GM20000 (cell line): ENCODE measurements at places on chromosomes 7 and 10.

DNA sequence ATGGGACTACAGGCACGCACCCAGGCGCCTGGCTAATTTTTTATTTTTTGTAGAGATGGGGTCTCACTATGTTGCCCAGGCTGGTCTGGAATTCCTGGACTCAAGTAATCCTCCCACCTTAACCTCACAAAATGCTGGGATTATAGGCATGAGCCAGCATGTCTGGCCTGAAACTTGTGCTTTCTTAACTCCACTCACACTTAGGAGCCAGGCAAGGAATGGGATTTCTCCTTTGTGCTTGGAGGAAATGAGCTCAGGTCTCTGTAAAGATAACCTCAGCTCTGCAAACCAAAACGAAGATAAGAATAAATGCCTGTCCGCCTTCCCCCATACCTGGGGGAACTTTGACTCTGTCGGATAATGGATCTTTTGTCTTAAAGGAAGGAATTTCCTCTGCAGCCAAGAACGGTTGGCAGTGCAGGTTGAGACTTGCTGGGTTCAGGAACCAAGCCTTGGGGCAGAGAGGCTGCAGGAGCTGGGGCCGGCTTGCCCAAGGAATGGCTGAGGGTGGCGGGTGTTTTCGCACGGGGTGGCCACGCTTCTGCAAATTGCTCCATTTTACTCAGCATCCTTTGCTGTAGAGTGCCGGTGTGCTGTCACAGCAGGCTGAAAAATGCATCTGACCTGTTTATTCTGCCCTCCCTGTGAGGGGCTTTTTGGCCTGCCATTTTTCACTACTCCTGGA is 174.2 kb downstream of the KIAA1217 start:
- DNase-seq, result peak; percentile 63

DNA sequence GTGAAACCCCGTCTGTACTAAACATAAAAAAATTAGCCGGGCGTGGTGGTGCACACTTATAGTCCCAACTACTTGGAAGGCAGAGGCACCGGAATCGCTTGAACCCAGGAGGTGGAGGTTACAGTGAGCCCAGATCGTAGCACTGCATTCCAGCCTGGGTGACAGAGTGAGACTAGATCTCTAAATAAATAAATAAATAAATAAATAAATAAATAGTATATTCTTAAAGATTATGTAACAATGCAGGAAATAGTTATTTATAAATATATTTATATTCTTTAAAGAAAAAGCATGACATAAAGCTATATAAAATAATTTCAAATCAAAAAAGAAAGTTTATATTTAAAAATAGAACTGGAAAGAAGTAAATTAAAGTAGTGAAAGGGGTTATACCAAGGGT is 76.4 kb downstream of the MBL2 start:
- DNase-seq, result no peak

DNA sequence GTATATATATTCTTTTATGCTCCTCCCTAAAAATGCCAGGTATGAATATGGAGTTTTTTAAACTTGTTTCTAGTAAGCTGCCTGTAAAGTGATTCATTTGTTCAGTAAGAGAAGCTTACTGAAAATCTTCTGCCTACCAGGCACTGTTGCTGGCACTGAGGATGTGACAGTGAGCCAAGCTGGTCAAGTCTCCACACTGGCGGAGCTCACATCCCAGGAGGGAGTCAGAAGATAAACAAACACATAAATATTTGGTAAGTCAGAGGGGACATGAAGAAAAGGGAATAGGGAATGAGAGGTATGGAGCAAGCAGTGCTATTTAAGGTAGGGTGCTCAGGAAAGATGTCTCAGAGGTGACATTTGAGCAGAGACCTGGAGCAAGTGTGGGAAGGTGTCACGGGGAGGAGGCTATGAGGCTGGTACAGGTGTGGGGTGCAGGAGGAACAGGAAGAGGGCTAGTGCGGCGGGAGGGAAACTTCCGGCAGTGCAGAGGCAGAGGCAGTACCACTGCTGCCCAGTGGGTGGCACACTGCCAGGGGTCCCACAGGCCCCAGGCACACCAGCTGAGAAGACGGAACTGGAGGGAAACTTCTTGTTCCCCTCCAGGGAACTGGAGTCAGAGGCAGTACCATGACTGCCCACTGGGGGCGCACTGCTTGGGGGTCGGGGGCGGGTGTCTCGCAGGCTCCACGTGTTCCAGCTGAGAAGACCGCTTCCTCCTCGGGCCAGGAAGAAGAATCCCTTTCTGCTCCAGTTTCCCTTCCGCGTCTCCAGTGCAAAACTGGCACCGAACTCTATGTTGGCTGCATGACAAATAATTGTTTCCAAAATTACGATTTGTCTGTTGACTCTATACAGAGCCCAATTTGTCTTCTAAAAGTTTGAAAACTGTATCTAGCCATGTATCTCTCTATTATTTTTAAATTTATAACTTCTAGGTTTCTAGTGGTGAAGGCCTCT is 161.0 kb downstream of the TEX36 start:
- DNase-seq, result peak; percentile 37

- no peak for DNase-seq
Observed at GRCh38 chr7:7772397-7772821, 54.0 kb upstream of the RPA3 start.

DNA sequence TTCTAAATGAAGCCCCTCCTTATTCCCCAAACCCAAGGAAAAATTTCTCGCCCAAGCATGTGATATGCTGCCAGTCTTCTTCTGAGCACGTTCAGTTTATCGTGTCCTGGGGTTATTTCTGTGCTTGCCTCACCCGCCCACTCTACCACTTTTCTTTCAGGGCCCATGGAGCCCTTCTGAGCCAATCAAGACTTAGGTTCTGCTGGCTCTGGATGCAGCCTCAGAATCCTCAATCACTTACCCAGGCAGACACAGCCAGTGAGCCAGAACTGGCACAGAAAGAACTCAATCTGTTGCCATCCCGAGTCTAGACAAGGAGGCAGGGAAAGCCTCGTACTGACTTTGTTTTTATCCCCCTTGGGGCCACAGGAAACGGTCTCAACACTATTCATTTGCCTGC is 34.2 kb upstream of the C10orf90 start:
- DNase-seq, result no peak

DNA sequence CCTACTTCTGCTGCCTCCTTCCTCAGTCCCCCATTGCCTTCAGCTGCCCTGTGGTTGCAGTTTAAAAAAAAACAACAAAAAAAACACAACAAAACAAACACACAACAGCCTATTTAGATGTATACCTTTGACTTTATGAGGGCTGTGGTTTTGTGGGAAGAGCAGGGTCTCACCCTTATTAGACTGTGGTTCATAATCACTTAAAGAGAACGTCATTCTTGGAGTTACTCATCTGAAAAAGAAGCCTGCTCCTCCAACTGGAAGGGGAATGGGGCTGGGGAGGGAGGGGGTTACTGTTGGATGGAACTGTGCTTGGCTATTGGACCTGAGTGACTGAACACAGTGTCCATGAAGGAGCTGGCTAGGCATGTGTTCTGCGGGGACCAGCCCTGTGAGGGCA is 48.1 kb downstream of the SDK1 start:
- DNase-seq, result no peak

GRCh38 chr10:123967626-123968243 is 76.1 kb upstream of the CPXM2 start:
- peak; percentile 88 for DNase-seq

- DNase-seq, result no peak
Observed at GRCh38 chr10:132385389-132385667, 11.7 kb upstream of the PWWP2B start.

DNA sequence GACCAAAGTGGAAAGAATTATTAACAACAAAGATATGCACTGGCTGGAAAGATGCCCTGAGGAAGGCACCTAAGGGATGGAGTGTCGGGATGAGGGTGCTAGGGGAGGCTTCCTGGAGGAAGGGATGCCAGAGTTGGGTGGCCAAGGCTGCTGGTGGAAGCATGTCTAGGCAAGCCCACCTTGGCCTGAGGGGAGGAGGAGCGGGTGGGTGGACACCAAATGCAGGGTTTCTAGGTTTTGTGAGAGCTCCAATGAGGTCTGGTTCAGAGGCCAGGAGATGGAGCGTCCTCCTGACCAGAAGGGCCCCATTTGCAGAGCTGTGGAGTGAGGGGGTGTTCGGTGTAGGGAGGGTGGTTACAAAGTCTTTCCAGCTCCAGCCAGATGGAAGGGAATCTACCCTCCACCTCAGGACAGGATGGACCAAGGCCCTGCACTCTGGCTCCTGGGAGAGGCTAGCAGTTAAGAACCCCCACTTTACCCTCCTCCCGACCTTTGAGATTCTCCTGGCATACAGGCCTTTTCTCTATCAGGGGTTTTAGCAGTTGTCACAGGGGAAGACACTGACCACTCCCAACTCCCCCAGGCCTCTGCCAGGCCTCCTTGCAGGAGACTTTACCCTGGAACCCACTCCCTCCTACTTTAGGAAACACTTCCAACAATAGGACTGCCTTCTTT is 3.0 kb upstream of the DDIT4 start:
- DNase-seq, result no peak

DNA sequence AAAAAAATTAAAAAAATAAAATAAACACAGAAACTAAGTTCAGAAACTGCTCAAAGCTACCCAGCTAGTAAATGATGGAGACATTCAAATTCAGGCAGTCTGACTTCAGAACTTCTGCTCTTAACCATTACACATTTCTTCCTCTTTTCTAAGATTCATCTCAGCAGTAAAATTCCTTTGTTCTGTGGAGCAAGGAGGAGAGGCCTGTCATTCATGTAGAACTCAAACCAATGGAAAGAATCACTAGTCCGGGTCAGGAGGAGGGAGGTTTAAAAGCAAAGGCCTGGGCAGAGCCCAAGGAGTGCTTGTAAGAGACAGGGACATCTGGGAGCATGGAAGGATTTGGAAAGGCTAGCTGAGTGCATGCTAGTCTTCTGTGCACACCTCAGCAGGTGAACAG is 37.9 kb upstream of the DNAJB12 start:
- no peak for DNase-seq

- no peak for DNase-seq
Observed at GRCh38 chr7:125670926-125671572, 741.4 kb upstream of the POT1 start.

DNA sequence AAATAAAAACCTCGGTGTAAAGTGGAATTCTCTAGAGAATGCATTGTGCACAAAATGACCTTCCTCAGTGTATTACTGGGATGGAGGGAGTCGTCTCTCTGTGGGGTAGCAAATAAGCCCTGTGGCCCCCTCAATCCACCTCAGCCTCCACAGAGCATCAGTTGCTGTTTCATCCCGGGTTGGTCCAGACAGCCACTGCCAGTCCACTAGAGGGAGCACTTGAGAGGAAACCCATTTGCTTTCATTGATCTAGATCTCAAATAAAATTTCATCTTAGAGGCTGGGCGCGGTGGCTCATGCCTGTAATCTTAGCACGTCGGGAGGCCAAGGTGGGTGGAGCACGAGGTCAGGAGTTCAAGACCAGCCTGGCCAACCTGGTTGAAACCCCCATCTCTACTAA is 1128.7 kb downstream of the CNTNAP2 start:
- peak; percentile 35 for DNase-seq

GRCh38 chr10:102324061-102324460 is 71.4 kb upstream of the NFKB2 start:
- DNase-seq, result no peak

DNA sequence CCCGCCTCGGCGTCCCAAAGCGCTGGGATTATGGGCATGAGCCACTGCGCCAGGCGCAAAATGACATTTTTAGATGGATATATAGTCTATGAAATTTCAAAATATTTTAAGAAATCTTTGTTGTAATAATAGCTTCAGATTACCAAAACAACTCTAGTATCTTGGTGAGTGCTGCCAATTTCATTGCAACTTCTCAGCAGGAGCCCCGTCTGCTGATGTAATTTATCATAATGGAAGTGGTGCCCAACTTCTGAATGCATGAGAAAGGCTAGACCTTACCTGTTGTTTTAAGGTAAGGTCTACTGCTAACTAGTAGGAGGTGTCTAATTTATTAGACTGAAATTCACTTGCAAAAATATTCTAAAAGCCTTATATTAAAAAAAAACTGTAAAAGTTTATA is 20.0 kb downstream of the PDSS1 start:
- no peak for DNase-seq

GRCh38 chr10:99674762-99675161 is 15.5 kb downstream of the ENTPD7 start:
- DNase-seq, result no peak

GRCh38 chr10:103144041-103144440 is 49.0 kb downstream of the NT5C2 start:
- DNase-seq, result no peak

DNA sequence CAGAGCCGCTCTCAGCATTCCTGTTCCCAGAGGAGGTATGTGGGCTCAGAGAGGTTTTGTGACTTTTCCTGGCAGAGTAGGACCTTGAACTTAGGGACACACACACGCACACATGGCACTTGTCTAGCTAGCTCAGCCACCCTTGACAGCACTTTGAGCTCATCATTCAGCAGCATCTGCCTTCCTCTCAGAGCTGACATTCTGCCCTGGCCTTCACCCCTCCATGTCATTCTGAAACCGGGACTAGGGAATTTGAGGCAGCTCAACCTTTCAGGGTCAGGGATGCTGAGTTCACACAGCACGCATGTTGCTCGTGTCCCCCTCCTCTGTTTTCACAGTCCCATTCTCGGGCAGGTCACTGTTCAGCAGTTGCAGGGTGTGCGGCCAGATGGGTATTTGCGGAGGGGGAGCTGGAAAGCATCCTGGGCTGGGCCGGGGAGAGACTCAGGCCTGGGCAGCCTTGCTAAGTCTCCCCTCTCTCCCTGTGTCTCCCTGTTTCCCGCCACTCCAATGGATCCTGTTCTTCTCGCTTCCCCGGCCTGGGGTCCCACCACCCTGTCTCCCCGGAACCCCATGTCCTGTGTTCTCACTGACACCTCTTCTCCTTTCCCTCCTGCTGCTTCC is 78.0 kb downstream of the COL13A1 start:
- DNase-seq, result no peak

- no peak for DNase-seq
Observed at GRCh38 chr10:8815969-8816368, 761.5 kb downstream of the GATA3 start.

- DNase-seq, result no peak
Observed at GRCh38 chr7:134343796-134344195, 27.1 kb upstream of the SLC35B4 start.

- no peak for DNase-seq
Observed at GRCh38 chr7:24702755-24703154, 54.5 kb downstream of the GSDME start.

GRCh38 chr10:43065234-43065633 is 11.6 kb upstream of the RET start:
- no peak for DNase-seq

GRCh38 chr7:49885593-49886285 is 112.3 kb downstream of the VWC2 start:
- no peak for DNase-seq

- no peak for DNase-seq
Observed at GRCh38 chr7:123275036-123275753, 75.4 kb upstream of the SLC13A1 start.
